ENCODE measurements at places on chromosomes 16 and 17.

DNA sequence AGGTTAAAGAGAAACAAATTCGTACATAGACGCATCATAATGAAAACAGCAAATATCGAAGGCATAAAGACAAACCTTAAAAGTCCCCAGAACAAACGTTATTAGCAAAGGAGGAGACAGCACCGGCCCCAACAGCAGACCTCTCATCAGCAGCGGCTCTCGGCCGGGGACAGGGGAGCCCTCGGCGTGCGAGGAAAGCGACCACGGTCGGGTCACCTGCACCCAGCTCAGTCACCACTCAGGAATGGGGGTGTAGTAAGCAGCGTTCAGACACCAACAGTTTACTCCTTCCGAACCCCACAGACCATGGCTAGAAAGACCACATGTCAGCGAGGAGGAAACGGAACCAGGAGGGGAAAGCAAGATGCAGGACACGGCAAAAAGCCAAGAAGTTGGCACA lies 109.3 kb upstream of the CHMP6 start:
- DNase-seq: no peak

DNA sequence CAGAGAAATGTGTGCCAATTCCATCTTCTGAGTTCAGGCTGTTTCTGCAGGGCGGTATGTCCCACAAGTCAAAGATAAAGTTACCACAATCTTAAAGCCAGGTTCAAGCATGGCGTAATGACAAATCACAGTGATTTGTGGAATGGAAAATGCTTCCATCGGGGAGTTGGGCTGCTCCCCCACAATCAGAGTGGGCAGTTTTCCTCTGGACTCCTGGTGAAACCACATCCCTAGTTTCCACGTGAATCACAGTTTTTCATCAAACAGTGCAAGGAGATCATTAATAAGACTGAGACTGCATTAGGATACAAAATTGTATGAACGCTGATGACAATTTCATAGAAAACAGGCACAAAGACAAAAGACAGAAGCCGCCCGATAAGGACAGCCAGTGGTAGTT lies 3.6 kb downstream of the LITAF start:
- DNase-seq: no peak

- no peak for DNase-seq
Observed at GRCh38 chr17:18246880-18247612, 11.5 kb downstream of the FLII start.

GRCh38 chr16:70161350-70161749 lies 12.2 kb upstream of the CLEC18C start:
- no peak for DNase-seq

DNA sequence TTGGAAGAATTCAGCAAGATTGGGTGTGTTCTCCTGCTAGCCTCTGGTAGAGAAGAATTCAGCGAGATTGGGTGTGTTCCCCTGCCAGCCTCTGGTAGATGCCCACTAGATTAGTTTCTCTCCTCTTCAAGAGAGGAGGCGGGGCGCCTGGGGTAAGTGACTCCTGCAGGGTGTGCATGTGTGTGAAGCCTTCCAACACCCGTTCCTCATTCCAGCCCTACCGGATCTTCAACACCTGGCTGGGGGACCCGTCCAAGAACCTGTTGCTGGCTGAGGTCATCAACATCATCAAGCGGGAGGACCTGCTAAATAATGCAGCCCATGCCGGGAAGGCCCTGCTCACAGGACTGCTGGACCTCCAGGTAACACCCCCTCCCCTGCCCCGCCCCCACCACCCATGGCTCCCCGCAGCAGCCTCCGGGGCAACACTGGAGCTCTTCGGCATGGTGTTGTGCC lies 21.3 kb downstream of the TMEM186 start:
- no peak for DNase-seq

GRCh38 chr17:45756266-45756991 lies 27.7 kb upstream of the CRHR1 start:
- DNase-seq: no peak
